ENCODE measurements at places on chromosomes 6 and 20.

- DNase-seq = no peak
Observed at GRCh38 chr6:156113631-156114030, 658.0 kb upstream of the NOX3 start.

GRCh38 chr6:148432462-148433195, 90.0 kb downstream of the SASH1 start:
- DNase-seq = no peak

GRCh38 chr6:30678964-30679726, 6.3 kb upstream of the DHX16 start:
- no peak for DNase-seq

GRCh38 chr6:39565956-39566355, 159.3 kb downstream of the KIF6 start:
- no peak for DNase-seq

GRCh38 chr20:53941680-53942471, 128.5 kb downstream of the BCAS1 start:
- DNase-seq = no peak

GRCh38 chr20:49680484-49680883, 33.2 kb downstream of the B4GALT5 start:
- no peak for DNase-seq

GRCh38 chr6:73675466-73676098, 20.4 kb upstream of the CD109 start:
- DNase-seq = no peak

DNA sequence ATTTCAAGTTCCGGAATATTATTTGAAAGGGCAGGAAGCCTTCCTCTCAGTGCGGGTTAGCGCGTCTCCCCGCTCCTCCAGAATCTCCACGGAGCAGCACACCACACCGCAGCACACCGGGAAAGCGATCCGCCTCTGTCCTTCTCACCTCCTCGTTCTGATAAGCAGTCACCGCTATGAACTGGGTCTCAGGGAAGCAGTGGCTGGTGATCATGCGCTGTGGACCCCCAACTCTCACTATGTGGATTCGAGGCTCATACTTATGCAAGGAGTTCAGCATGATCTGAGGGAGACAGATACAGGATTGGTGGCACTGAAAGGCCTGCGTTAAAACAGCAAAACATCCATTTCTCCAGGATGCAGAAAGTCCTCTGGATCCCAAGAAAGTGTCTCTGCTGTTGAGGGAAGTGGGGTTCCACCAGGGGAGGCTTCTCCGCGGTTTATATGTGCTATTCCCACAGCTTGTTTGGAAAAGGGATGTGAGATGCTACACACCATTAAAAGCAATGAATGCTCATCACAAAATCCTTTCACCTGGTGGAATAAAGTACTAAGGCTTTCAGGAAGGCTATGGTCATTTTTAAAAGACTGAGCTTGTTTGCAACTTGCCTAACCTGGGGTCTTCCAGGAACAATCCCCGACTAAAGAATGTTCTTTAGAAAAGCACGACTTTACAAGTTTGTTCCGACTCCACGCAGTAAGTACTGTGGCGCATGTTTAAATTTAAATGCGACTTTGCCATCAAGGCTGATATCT, 1.9 kb downstream of the TBXT start:
- no peak for DNase-seq
